ENCODE measurements at places on chromosomes 6 and 20.

DNA sequence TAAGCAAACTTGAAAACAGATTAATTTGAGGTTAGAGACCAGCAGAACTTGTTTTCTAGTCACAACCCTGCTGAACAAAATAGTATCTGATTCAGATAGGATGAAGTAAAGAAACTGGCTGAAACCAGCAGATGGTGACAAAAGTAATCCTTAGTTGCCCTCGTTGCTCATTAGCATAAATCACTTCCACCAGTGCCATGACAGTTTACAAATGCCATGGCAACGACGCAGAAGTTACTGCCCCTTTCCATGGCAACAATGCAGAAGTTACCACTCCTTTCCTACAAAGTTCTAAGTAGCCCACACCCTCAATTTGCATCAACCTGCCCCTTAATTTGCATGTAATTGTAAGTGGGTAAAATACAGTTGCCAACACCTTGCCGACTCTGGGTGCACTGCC is 23.7 kb downstream of the SNRPB start:
- DNase-seq: no peak

GRCh38 chr6:15675536-15676220 is 12.8 kb upstream of the DTNBP1 start:
- DNase-seq: no peak

GRCh38 chr6:99022039-99022609 is 74.4 kb upstream of the FBXL4 start:
- DNase-seq: no peak

GRCh38 chr6:38445336-38445735 is 194.4 kb downstream of the BTBD9 start:
- DNase-seq: no peak

GRCh38 chr20:51513545-51513944 is 29.0 kb downstream of the NFATC2 start:
- no peak for DNase-seq

DNA sequence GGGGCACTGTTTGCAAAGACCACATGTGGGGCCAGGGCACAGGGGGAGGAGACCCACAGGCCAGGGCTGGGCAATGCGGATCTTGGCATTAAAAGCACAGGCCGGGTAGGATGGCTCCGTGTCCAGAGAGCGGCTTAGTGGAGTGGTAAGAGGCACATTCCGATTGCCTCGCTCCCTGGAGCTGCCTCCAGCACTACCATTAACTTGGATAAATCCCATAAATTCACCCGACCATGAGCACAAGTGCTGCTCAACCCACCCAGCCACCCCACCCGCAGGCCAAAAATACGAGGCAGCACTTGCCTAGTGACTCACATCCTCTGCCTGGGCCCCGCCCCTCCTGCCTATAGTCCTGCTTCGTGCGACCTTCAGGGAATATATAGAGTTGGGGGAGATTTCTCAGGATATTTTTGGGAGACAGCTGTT is 67.5 kb upstream of the QKI start:
- DNase-seq: no peak

DNA sequence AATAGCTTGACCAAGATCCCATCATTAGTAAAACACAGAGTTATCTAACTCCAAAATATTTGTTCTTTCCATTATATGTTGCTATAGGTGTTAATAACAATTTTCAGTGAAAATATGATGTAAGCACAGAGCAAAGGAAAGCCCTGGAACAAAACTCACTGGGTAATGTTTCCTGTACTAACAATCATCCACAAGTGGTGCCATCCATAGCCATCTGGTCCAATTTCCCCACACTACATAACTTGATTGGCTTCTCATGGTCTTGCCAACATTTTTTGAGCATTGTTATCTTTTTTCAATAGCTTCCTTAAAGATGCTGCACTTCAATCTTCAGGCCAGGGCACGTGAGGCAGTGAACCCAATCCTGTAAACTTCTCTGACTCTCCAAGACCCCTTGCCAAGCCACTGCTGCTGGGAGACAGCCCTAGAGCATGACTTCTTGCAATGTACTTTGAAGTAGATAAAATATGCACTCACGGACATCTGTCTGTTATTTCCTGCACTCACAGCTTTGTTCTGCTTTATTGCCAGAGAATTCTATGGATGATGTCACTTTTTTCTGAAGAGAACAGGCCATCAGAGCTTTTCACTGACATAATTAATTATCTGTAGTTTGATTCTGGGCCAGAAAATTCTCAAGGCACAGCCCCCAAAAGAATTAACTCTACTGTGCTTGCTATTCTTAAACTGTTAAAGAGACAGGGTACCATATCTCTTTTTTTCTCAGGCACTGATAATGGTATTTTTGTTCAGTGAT is 97.5 kb upstream of the TMEM30A start:
- no peak for DNase-seq

Measured in bone marrow (tissue), 2 donors.